Kidney capillary endothelial cell (primary cell): ENCODE measurements at places on chromosomes 5 and 9.

GRCh38 chr9:133545494-133546286 is 11.2 kb downstream of the ADAMTSL2 start:
- peak; percentile 68 for DNase-seq

DNA sequence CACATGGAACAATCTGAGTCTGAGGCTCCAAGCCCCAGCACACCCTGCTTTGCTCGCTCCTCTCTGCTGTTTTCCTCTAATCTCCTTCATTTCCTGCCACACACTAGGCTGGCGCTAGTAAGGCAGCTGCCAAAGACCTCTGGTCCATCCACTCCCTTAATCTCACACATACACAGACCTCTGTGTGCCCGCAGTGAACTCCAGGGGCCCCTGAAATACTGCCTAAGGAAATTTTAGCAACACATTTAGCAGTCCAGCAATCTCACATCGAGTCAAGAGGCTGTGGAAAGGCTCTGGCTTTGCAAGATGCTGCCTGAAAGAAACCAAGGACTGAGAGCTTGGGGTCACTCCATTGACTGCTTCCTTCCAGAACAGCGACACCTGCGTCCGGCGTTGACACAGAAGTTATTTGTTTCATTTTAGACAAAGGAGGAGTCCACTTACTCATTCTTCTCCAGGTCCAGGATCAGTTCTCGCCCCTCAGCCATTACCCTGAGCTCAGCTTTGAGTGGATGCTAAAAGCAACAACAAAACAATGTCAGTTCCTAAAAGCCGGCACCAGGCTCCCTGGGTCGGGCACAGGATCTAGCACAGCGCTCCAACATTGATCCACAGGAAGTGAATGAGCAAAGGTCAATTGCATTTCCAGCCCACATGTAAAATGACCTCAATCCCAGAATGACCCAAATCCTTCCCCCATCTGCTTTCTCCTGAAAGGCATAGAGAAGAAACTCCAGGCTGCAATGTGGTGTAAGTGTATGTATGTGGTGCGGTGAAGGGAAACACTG is 11.5 kb downstream of the ADAM19 start:
- peak; percentile 85 for DNase-seq

- no peak for DNase-seq
Measured at GRCh38 chr5:150557509-150557872, 49.6 kb downstream of the NDST1 start.

DNA sequence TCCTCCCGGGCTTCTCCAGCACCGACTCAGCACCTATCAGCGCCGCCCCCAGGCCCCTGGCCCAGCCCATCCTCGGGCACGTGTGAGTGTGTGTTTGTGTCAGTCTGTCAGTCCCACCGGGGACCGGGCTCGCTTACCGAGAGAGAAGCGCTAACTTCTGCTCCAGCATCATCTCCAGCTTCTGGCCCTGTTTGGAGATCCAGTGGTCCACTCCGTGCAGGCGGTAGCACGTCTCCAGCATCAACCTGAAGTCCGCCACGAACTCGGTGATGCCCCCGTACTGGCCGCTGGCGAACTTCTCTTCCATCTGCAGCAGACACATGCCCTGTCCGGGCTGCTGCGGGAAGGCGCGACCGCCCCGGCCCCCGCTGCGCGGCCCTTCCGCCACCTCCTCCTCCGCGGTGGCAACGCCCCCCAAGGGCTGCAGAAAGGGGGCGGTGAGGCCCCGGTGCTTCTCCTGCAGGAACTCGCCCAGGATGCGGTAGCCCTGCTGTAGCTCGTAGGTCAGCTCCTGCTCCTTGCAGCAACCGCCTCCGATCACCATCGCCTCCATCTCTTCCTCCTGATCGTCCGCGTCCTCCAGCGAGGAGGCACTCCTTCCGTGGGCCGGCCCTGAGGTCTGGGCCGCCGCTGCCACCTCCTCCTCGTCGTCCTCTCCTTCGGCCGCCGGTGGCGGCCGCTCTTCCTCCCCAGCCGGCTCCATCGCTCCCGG is 8.2 kb downstream of the RANBP6 start:
- peak; percentile 73 for DNase-seq

GRCh38 chr5:120615967-120616645 is 152.0 kb downstream of the PRR16 start:
- DNase-seq: no peak

DNA sequence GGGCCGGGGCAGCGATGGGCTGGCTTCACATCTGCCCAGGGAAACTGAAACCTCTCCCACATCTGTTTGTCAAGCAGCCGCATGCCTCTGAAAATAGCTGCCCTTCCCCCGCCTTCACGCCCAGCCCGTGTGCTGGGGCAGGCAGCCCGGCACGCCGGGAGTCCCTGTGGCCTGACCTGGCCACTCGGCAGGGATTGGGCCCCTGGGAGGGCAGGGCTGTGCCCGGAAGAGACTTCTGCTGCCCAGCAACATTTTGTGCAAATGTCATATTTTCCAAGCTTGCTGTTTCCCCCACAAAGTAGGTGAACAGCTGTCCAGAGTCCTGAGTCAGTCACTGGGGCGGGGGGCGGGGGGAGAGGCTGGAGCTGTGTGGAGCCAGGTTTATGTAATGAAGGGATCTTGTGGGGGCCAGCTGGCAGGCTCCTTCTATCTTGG is 8.2 kb downstream of the COL27A1 start:
- DNase-seq: no peak

DNA sequence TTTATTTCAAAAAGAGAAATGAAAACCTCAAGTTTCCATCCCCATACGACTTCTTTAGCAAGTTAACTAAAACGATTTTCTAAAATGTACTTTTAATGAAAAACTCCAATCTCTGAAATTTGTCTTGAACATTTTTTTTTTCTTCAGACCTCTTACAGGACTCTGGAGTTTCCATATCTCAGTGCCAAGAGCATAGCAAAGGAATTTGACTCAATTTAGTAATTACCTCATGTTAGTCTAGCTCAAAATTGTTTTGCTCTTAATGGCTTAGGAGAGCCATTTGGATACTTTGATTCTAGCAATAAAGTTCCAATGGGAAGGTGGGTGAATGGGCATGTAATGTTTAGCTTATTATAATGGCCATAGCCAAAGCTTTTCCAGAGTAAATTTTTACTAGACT is 26.0 kb upstream of the SPATA31D4 start:
- DNase-seq: no peak

GRCh38 chr9:81890104-81890503 is 38.1 kb upstream of the SPATA31D4 start:
- no peak for DNase-seq

- peak; percentile 16 for DNase-seq
Measured at GRCh38 chr5:148469501-148469935, 85.8 kb downstream of the FBXO38 start.

GRCh38 chr5:36607114-36607571 is 737 bp downstream of the SLC1A3 start:
- no peak for DNase-seq
